NCI-H345 (cell line): ENCODE measurements at places on chromosomes 4 and X.
A peak's percentile ranks its signal among the peaks of the same experiment; 100 is the strongest.

GRCh38 chrX:50812995-50813842, 775 bp downstream of the SHROOM4 start:
- DNase-seq, result no peak

DNA sequence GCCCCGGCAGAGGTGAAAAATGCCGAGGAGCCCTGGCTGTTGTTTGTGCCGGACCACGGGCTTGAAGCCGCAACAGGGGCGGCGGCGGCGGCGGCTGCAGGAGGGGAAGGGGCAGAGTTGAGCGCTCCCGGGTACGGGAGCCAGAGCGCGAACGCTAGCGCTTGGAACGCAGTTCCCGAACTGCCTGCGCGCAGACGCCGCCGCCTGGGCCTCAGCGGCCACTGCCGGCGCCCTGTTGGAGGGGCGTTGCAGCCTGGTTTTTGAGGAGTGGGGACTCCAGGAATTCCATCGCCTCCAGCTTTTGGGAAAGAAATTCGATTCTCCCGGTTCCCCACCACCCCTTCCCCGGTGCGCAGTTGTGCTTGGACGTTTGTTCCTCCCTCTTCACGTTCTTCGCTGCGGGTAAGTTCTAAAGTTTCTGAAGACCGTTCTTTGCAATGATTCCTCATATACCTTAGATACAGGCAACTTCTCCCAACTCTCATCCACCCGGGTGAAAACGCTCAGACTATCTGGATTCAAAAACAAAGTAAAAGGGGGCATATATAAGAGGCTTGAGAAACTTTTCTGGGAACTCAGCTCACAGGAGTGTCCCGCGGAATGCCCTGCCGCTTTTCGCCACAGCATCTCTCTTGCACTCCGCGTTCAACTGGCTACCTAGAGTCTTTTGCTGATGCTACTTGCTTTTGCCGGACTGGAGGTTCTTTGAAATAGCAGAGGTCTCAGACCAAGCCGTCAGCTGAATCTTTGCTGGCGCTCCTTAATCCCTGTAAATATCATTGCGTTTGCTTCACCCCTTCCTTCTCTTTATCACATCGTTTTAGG, 1.0 kb downstream of the FAT4 start:
- peak; percentile 45 for DNase-seq

- DNase-seq, result no peak
Measured at GRCh38 chr4:57437649-57438048, 327.5 kb upstream of the IGFBP7 start.

DNA sequence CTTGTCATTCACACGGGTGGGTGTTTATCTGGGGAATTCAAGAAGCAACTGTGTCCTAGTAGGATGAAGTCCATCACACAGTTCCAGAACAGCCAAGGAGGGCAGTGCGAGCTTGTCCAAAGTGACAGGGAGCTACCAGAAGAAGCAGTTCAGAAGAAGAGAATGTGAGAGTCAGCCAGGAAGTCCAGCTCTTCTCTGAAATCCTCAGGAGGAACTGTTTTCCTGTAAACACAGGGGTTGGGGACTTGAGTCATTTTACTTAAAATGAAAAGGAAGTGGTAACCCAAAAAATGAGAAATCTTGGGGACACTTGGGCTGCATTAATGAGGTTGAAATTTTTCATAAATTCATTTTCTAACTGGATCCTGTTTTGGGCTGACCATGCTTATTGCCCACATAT, 8.2 kb upstream of the TLR10 start:
- DNase-seq, result no peak

- DNase-seq, result no peak
Measured at GRCh38 chr4:72449705-72450104, 119.3 kb downstream of the ADAMTS3 start.

- no peak for DNase-seq
Measured at GRCh38 chr4:100981447-100982204, 365.7 kb downstream of the PPP3CA start.

DNA sequence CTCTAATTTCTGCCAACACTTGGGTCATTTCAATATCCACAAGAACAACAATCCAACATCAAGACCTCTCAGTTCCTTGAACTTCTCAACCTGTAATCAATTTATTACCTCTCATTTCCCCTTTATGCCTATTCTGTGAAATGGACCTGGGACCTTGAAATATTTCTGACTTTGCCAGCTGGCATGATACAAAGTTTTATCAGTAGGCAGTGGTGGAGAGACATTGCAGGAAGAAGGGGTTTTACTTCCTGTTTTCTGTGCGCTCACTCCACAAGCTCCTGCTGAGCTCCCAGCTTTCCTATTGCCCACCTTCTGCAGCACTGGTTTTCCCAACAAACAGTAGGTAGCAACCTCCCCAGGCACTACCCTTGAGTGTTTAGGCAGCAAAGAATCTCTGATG, 3.5 kb upstream of the ARHGEF6 start:
- DNase-seq, result no peak

DNA sequence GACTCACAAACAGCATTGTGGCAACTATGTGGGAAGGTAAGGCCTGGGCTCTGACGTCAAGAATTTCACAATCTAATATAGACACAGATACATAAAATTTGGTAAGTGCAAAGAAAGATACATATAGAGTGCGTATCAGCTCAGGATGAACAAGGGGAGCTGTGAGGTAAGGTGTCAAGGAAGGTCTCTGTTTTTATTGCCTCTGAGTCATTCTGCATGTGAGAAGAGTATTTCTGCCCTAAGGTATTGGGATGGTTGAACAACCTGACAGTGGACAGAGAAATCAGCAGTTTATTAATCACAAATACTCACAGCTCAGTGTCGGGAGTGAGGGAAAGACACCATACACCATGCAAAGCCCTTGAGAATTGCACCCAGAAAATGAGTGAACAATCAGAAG, 89.8 kb downstream of the COMMD8 start:
- no peak for DNase-seq

DNA sequence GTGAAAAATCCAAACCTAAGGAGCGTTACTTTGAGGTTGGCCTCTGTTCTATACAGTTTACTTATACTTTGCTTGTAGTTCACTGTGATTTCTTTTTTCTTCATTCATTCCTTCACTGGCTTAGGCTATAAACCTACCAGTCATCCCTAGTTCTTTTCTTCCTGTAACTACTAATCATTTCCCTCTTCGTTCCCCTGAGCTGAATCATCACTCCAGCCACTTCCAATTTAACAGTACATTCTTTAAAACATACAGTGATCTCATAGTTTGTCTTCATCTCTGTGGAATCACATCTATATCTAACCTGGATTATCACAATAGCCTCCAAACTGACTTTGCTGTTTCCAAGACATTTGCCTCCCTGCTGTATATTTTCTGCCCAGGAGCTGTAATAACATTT, 25.2 kb upstream of the NPFFR2 start:
- DNase-seq, result no peak

- DNase-seq, result no peak
Measured at GRCh38 chr4:45987858-45988257, 136.0 kb downstream of the GABRG1 start.

- peak; percentile 4 for DNase-seq
Measured at GRCh38 chr4:2820216-2820982, 23.2 kb upstream of the ADD1 start.

DNA sequence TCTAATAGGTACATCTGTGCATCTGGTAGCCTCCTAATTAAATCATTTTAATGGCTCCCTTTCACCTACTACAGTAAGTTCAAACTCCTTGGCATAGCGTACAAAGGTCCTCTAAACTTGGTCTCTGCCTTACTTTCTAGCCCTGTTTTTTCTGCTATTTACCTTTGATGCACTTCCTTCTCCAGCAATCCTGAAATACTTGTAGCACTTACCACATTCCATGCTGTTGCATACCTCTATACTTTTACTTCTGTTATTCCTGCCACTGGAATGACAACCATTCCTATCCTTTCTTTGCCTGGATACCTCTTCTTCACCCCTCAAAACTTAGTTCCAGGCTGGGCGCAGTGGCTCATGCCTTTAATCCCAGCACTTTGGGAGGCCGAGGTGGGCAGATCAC, 56.6 kb upstream of the LHFPL1 start:
- no peak for DNase-seq

DNA sequence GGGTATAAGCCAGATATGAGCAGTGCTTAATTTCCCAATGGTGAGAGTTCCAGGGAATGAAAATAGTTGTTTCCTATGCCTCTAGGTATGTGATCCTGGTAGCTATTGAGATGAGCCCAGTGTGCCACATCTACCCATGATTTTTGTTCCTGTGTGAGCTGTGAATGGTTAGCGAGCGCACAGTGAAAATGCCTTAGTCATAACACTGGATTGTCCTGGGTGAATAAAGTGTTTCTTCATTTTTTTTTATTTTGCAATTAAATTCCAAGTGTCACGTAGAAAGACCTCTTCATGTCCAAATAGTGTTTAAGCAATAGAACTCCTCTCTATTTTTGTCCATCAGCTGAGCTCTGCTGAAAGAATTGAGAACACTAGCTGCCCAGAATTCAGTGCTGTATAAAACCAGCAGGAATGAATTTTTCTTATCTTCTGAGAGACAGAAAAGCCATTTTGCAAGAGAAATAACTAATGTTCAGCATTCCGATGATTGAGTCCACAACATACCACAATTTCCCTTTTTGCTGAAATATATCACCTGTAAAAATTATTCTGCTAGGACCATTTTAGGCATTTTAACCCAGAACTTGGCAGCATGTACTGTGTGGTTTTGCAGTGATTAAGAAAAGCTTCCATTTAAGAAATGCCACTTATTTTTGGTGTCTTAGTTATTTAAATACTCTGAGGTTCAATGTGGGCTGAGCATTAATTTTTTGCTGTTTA, 5.6 kb downstream of the MAOA start:
- no peak for DNase-seq

DNA sequence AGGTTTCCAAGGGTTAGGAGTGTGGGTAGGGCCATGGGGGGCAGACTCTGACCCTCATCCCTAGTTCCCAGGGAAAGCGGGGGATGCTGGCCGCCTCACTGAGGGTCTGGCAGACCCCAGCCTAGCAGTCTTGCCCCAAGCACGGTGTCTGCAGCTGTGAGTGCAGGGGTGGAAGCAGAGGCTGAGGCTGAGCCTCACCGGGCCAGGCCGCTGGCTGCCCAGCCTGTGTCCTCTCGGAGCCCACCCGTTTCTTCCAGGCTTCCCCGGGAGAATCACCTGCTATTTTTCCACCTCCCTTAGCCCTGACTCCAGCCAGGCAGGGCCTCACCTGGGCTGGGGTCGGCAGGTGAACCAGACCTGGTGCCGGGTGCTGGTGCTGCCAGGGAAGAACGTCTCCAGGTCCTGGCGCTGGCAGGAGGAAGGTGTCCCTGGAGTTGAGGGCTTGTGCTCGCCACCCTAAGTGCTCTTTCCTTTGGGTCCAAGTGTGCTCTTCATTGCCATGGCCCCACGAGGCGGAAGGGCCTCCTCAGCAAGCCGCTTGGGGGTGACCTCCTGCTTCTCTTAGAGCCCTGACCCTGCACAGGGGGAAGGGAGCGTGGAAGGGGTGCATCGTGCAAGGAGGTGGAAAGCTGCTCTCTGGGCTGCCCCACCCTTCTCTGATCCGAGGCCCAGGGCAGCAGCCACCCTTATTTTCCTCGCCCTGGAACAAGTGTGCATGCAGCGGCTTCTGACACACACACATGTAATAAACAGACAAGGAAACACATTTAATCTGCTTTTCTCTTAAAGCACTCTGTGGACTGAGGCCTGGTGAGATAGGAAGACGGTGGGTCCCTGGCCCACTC, 112.7 kb downstream of the FAM53A start:
- DNase-seq, result no peak

DNA sequence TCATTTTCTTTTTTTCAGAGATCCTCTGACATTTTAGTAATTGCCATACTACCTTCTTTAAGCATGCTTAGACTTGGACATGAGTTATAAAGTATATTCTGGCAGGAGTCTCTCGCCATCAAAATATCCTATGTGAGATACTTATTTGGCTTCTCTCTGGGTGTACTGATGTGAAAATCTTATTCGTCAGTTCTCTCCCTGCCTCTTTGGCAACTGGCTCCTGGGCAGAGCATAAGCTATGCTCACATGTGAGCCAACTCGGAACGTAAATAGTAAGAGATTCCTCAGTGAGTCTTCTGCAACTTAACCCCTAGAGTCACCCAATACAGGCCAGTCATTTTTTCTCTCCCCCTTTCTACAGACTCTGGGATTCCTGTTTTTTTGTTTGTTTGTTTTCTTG, 91.6 kb downstream of the MAGEB17 start:
- no peak for DNase-seq

- DNase-seq, result no peak
Measured at GRCh38 chr4:10023050-10023419, 1.7 kb upstream of the SLC2A9 start.

- DNase-seq, result no peak
Measured at GRCh38 chr4:26984896-26985295, 124.3 kb downstream of the STIM2 start.

DNA sequence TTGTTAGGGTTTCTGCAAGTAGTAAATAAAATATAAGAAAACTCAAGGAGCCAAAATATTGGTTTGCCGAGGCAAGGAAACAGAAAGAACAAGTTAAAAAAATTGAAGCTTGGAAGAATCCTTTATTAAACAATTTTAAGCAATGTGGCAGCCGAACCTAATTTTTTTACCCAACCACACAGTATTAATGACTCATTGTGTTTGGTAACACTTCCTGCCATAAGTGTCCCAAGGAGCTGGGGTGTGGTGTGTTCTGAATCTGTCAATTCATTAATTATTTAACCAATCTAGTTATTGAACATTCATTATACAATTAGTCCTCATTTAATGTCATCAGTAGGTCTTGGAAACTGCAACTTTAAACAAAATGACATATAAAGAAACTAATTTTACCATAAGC, 19.3 kb upstream of the CPE start:
- DNase-seq, result no peak

DNA sequence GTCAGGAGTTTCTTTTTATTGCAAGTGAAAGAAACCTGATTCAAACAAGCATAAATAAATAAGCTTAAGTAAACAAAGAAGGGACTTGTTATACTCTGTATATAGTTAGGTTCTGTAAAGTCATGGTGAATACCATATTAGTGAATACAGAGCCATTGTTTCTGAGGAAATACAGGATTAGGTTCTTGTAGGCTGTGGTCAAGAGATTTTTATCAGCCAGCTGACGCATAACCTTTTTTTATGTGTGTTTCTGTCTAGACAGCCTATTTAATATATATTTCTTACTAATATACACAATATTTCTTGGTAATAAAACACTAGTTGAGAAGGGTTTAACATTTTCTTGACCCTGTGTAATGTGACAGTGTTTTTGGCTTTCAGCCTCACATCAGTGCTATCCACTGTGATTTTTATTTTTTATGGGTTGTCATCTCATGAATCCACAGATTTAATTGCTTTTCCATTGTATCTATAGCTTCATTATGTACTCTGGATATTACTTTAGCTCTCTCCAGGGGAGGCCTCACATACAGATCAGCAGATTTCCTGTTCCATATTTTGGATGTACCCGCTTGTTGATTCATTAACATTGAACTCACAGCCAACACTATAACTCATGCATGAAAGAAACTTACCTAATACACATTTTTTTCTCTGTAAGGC, 8.0 kb downstream of the HERC3 start:
- no peak for DNase-seq

- no peak for DNase-seq
Measured at GRCh38 chr4:177483271-177483670, 41.0 kb upstream of the AGA start.
